ENCODE measurements at places on chromosomes 11 and 22.

GRCh38 chr22:30426388-30427353 is 1.1 kb downstream of the MTFP1 start:
- no peak overlapping the region for H3K27ac ChIP-seq
- H3K27me3 ChIP-seq, result no peaks in the 10 kb centered on the region
- H3K4me1 ChIP-seq, result peaks cover 14% of the 10 kb centered on the region
- H3K36me3 ChIP-seq, result no peaks in the 10 kb centered on the region
- DNase-seq, result peak; percentile 56

DNA sequence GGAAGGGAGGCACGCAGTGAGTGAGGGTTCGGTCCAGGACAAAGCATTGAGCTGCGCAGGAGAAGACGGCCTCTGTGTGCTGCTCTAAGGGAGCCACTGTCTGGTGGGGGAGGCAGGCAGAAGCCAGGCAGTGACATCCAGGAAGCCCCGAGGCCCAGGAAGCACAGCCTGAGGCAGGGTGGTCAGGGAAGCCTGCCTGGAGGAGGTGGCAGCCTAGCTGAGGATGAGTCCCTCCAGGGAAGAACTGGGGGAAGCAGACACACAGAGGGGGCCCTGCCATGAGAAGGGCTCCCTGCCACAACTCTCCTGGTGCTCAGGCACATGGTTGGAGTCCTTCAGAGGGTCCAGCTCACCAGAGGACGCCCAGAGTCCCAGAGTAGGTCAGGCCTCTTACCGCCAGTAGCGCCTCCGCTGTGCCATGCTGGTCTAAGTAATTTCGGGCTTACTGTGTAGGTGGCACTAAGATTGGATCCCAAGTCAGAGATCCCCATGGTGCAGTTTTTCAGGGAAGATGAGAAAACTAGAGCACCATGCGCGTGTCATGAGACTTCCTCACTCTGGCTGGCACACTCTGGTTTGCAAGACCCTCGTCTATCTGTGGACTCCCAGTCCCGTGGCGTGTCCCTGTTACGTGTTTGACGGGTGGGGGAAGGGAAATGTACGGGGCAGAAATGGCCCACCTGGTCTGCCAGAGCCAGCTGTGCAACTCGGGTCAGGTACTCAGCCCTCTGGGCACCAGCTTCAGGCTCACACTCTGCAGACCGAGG is 887.2 kb downstream of the BRD1 start:
- peaks cover 7% of the 10 kb centered on the region for H3K4me1 ChIP-seq
- no peaks in the 10 kb centered on the region for H3K27me3 ChIP-seq
- H3K27ac ChIP-seq, result no peak overlapping the region
- no peaks in the 10 kb centered on the region for H3K36me3 ChIP-seq
- H3K4me3 ChIP-seq, result no peak overlapping the region
- no peak for DNase-seq

GRCh38 chr11:122197066-122197987 is 81.3 kb upstream of the BLID start:
- H3K27ac ChIP-seq, result peak overlapping the region; percentile 95
- H3K27me3 ChIP-seq, result no peaks in the 10 kb centered on the region
- H3K4me1 ChIP-seq, result peaks cover 82% of the 10 kb centered on the region
- DNase-seq, result peak; percentile 86

- no peaks in the 10 kb centered on the region for H3K27me3 ChIP-seq
- no peaks in the 10 kb centered on the region for H3K4me1 ChIP-seq
- DNase-seq, result no peak
- no peak overlapping the region for H3K27ac ChIP-seq
These were observed 68.6 kb upstream of the PAX6 start for GRCh38 chr11:31879681-31880080.

- no peak for DNase-seq
- no peak overlapping the region for H3K27ac ChIP-seq
- H3K36me3 ChIP-seq, result no peaks in the 10 kb centered on the region
- no peaks in the 10 kb centered on the region for H3K27me3 ChIP-seq
- H3K4me3 ChIP-seq, result no peak overlapping the region
- H3K4me1 ChIP-seq, result no peaks in the 10 kb centered on the region
These were observed 105.7 kb downstream of the RASSF10 start for GRCh38 chr11:13114566-13115379.

GRCh38 chr11:11984563-11984962 is 23.9 kb downstream of the DKK3 start:
- H3K27me3 ChIP-seq, result no peaks in the 10 kb centered on the region
- peaks cover 27% of the 10 kb centered on the region for H3K4me1 ChIP-seq
- H3K36me3 ChIP-seq, result no peaks in the 10 kb centered on the region
- peak overlapping the region; percentile 73 for H3K27ac ChIP-seq

GRCh38 chr11:2689651-2690575 is 9.9 kb downstream of the KCNQ1OT1 start:
- no peak overlapping the region for H3K27ac ChIP-seq
- no peaks in the 10 kb centered on the region for H3K36me3 ChIP-seq
- no peak overlapping the region for H3K4me3 ChIP-seq
- no peaks in the 10 kb centered on the region for H3K27me3 ChIP-seq
- peaks cover 22% of the 10 kb centered on the region for H3K4me1 ChIP-seq

Data from thoracic aorta (tissue), 2 donors.